ENCODE measurements at places on chromosomes 12 and 14.
A peak's percentile ranks its signal among the peaks of the same experiment; 100 is the strongest.

GRCh38 chr14:29897181-29897580, 30.5 kb downstream of the PRKD1 start:
- no peak for DNase-seq

DNA sequence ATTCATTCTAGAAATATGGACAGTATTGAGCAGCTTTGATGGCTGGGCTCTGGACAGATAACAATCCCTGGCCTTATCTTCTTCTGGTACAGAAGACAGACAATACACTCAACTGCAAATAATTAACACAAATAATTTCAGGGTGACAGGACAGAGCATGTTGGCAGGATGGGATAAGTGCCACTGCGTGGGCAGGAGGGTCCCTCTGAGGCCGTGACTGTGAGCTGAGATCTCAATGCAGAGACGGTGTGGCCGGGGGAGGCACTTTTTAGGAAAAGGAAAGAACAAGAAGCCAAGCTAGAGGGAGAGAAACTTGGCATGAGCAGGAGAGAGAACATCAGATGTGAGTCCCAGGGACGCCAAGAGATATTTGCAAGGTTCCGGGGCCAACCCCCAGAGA, 8.1 kb downstream of the SYNE3 start:
- DNase-seq, result no peak

GRCh38 chr12:132541996-132542395, 52.0 kb downstream of the FBRSL1 start:
- DNase-seq, result no peak

- no peak for DNase-seq
Observed at GRCh38 chr14:33045760-33046159, 107.1 kb downstream of the NPAS3 start.

- DNase-seq, result no peak
Observed at GRCh38 chr14:101588990-101589389, 27.7 kb downstream of the DIO3 start.

- DNase-seq, result no peak
Observed at GRCh38 chr12:95114766-95115405, 41.5 kb upstream of the NR2C1 start.

DNA sequence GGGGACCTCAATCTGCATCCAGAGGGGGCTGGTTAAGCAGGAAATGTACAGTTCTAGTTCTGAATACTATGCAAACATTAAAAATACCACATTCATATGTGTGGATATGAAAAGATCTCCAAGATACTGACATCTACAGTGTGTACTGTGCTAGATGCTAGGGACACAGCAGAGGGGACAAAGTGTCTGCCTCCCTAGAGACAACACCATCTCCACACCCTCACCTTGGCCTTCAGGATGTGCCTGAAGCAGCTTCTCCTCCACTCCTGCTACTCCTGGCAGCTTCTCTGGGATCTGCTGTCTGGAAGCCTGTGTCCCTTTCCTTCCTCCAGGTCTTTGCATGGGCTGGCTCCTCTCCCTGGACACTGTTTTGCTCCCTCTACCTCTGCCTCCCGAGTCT, 10.7 kb upstream of the SRSF9 start:
- DNase-seq, result no peak

DNA sequence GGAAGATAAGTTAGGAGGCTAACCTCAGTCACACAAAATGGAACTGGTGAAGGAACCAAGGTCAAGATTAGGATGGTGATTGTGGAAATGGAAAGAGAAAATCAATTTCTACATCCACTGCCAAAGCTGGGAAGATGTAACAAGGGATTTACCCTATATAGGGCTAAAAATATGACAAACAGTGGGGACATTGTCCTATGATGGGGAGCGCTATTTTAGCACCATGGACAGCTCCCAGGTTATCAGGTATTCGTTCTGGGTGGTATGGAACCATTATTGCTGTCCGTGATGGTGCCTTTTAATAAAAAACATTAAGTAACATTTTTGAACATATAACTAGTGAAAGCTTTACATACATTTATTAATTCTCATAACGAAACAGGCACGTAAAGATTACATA, 124.0 kb downstream of the NDUFA12 start:
- DNase-seq, result peak; percentile 65

- DNase-seq, result no peak
Observed at GRCh38 chr12:57154804-57155434, 7.5 kb upstream of the LRP1-AS start.

DNA sequence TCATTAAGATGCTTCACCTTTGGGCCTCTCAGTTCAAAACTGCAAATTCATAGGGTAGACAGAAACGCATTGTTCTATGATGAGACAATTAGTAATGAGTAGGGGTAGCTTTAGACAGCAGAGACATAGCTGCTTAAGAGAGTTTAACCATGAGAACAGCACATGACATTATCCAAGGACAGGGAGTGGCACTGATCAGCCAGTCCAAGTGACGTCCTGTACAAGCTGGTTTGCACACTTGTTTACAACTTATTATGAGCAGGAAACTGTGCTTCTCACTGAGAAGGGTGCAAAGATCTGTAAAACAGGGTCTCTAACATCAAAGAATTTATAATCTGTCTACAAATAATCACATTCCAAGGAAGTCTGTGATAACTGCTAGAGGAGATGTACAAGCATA, 11.2 kb upstream of the SRSF5 start:
- no peak for DNase-seq

GRCh38 chr14:99080306-99080705, 191.7 kb downstream of the BCL11B start:
- no peak for DNase-seq

GRCh38 chr12:51334764-51335163, 10.8 kb upstream of the BIN2 start:
- no peak for DNase-seq

GRCh38 chr14:72178517-72178916, 246.3 kb downstream of the RGS6 start:
- no peak for DNase-seq

DNA sequence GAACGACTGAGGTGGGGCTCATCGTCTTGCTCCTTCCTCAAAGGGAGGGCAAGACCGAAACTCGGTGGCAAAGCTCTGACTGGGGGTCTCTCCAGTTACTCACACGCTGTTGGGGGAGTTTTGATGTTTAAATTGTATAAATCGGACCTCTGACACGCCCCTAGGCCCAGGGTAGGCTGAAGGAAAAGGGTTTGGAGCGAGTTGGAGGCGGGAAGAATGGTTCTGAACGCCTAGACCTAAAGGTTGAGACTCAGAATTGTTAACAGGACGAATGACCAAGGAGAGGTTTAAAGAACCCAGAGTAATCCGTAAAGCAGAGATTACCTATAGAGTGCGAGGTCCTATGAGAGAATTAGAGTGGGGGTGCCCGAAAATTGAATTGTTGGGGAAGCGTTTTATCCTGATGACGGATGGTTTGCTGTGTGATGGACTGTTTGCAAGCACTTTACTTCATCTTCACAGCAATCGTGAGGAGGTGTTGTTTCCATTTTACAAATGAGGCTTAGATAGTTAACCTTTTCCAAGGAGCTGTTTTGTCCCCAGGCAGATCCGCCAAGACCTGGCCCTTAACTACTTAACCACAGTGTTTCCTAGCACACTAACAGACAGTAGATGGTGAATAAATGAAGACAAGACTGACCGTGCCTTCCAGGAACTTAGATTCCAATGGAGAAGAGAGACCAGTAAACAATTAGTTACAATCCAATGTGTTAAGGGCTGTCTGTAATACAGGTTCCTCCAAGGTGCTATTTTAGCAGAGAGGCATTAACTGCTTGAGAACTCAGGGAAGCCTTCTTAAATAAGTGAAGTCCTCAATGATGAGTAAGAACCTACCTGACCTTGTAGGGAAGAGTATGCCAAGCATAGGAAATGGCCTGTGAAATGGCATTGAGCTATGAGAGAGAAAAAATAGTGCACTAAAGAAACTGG, 929 bp upstream of the UBE2N start:
- no peak for DNase-seq

GRCh38 chr12:10663869-10664268, 10.0 kb downstream of the STYK1 start:
- no peak for DNase-seq

GRCh38 chr14:98634043-98634820, 637.8 kb downstream of the BCL11B start:
- no peak for DNase-seq

DNA sequence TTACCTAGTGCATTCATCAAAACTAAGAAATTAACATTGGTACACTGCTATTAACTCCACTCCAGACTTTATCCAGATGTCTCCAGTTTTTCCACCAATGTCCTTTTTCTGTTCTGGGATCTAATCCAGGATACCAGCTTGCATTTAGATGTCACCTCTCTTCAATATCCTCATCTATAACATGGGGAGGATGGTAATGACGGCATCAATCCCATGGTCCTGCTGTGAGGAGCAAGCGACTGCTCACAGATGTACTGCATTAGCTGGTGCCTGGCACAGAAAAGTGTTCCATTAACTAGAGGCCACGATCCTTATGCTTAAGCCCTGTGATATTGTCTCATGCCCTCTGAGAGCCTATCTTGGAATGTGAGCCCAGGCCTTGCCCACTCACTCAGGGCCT, 53.8 kb downstream of the CALM1 start:
- no peak for DNase-seq

DNA sequence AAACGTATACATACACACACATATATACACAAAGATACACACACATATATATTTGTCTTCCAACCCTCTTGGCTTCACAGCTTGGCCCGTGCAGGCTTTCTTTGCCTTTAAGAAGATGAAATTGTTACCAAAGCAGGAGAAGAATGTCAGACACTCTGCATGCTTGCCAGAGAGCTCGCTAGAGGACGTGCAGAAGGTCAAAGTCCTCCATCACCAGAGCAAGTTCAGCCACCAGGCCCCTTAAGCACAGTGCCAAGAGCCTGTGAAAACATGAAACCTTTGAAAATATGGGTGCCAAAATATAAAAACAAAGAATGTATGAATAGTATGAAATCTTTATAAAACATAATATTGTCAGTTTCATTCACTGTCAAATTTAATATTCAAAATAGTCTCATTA, 14.9 kb upstream of the MCRS1 start:
- no peak for DNase-seq
